ENCODE measurements at places on chromosomes 4 and X.

GRCh38 chrX:65874765-65875164, 165.1 kb downstream of the VSIG4 start:
- DNase-seq, result no peak

DNA sequence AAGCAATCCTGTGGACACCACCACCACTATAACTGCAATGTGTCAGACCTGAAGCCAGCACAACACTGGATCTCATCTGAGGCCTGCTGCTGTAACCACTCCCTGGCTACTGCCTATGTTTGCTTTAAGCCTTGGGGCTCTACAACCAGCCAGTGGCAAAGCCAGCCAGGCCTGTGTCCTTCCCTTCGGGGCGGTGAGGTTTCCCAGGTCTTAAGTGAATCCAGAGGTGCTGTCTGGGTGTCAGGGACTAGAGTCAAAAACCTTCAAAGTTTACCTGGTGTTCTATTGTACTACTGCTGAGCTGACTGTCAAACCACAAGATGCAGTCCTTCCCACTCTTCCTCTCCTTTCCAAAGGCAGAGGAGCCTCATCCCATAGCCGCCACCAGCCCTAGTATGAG, 750.5 kb downstream of the FAM133A start:
- DNase-seq, result no peak

GRCh38 chr4:187268940-187269339, 545.3 kb upstream of the FAT1 start:
- peak; percentile 26 for DNase-seq

DNA sequence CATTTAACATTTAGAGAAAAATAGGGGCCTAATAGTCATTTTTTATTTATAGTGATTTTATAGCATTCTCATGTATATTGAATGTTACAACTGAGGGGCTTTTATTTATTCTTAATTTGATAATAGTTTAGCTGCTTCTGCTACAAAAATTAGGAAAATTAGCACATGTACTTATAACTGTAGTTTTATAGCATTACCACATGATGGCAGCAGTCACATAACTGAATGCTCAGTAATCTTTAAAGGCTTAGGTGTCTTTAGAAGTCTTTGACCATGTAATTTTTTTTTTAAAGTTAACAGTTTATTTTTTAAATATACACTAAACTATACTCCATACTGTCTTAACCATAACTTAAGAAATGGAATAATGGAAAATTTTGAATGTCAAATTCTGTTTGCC, 136.6 kb downstream of the STAG2 start:
- peak; percentile 7 for DNase-seq

DNA sequence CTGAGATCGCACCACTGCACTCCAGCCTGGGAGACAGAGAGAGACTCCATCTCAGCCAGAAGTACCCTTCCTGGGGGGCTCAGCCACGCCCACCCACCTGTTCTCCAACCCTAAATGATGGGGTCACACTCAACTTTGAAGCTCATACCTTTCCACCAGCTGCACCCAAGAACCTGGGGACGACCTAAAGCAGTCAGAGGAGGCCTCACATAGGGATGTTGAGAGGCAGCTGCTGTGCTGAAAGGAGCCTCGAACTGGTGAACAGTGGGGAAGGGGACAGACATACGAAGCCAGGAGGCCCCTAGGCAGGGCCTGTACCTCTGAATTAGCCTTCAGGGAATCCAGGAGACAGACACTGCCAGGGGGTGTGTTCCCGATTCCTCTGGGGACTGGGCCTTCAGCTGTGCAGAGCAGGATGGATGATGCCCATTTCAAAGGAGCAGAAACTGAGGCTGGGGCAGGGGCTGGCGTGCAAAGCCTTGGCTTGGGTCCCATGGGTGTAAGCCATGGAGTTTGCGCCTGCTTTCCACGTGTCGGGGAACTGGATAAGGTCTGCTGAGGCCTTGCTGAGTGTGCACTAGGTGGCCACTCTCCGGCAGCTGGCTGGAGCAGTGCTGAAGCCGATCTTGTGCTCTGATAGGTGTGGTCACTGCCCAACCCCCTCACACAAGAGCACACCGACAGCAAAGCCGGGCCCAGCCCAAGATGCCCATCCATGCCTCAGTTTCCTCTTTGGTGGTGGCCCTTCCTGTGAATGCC, 130.8 kb downstream of the CPZ start:
- DNase-seq, result no peak

DNA sequence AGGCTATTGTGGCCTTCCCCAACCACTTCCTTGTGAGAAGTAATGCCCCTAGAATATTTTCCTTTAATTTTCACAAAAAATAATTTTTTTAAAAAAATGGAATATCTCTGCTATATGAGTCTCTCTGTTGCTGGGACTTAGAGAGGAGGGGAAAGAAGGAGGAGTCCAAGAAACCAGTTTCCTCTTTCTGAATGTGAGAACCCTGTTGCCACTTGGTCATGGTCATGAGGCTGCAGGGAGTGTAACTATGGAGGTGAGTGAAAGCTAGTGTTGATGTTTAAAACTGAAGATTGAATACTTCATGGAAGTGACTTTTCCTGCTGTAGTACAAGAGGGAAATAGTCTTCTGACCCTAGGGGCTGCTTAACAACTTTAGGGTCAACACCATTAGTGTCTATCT, 20.4 kb downstream of the KIAA1210 start:
- no peak for DNase-seq
